ENCODE measurements at places on chromosomes 13 and 19.

DNA sequence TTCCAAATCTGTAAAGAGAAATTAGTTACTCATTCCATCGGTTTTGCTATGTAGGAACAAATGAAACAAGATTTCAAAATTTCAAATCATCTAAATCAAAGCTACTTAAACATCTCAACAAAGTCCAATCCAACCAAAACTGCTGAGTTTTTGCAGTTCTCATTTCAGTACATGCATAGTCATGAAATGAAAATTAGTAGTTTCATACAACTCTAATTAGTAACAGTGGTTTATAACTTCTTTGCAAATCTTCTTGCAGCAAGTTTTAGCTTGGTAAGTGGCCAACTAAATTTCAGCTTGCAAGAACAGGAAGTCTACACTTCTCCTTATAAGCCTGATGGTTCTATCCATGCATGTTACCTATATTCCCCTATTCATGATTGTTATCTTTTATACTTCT, 75.6 kb downstream of the SPRY2 start:
- no peak for DNase-seq

DNA sequence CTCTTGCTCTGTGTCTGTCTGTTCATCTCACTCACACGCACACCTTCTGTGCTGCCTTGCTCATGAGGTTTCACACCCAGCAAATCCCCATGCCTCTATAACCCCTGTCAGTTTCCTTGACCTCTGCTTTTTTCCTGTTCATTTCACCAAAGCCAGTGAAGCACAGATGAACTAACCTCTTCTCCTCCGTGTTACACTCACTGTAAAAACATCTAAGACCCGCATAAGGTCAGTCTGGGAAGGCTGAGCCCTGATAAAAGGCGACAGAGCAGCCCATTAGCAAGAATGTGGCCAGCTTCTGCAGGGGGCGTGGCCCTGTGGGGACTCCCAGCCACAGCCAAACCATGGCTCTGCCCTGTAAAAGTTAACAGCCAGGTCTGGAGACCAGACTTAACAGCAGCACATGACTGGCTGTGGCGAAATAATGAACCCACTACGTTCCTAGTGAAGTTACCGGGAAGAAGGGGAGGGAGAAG, 42.8 kb upstream of the NPAS1 start:
- DNase-seq, result no peak

GRCh38 chr19:2561895-2562294, 86.0 kb downstream of the GADD45B start:
- DNase-seq, result no peak

DNA sequence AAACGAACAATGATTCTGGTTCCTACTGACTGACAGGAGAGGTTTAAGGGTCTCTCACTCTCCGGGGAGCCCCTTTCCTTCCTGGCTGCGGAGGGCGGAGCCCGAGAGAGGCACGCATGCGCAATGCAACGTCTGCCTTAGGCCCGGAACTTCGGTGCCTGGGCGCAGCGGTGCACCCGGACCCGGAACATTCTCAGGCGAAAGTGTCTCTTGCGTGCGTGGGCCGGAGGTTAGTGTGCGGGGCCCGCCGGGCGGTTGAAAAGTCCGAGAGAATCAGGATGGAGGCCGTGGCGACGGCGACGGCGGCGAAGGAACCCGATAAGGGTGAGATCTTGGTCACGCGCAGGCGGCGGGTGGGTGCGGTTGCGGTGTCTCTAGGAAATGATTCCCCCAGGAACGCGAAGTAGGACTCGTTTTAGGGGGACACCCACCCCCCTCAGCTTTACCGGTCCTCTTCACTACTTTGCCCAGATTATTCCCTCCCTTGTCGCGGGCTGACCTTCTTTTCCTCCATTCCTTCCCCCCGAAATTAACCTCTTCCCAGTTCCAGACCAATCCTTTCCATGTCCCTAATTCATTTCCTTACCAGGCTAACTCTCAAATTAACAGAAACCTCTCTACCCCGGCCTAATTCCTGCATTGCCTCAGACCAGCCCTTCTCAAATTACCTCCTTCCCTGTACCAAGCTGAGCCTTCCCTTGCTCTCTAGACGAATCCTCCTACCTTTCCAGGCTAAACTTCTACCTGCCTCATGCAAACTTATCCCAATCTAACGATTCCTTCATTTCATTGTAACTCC, at the start of gene CCDC97:
Gene CCDC97 (plus strand): TSS at position 140 of the 799 bp plus-strand sequence. CDS start 139 bp downstream, at position 279.
- DNase-seq, result peak; percentile 72

Measured in NCI-H1694 (cell line).